OCI-M1 (cell line): ENCODE measurements at places on chromosomes 6 and 20.

- DNase-seq = no peak
These were observed 38.4 kb downstream of the WDR27 start for GRCh38 chr6:169663468-169663867.

DNA sequence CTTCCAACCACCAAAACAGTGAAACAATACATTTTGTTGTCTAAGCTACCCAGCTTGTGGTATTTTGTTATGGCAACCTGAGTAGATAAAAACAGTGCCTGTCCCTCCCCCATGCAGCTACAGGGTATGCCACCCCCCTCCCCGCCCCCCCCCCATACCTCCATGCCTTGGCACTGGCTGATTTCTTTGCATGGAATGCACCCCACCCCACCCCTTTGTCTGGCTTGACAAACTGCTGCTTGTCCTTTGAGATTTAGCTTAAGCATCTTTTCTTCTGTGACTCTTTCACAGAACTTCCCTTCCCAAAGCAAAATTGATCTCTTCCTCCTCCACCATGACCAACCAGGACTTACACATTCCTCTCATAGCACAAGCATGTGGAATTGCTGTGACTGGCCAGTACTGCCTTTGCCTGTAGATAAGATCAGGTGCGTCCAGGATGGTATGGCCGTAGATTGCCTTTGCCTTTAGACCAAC, 64.6 kb upstream of the ADGRF1 start:
- no peak for DNase-seq

DNA sequence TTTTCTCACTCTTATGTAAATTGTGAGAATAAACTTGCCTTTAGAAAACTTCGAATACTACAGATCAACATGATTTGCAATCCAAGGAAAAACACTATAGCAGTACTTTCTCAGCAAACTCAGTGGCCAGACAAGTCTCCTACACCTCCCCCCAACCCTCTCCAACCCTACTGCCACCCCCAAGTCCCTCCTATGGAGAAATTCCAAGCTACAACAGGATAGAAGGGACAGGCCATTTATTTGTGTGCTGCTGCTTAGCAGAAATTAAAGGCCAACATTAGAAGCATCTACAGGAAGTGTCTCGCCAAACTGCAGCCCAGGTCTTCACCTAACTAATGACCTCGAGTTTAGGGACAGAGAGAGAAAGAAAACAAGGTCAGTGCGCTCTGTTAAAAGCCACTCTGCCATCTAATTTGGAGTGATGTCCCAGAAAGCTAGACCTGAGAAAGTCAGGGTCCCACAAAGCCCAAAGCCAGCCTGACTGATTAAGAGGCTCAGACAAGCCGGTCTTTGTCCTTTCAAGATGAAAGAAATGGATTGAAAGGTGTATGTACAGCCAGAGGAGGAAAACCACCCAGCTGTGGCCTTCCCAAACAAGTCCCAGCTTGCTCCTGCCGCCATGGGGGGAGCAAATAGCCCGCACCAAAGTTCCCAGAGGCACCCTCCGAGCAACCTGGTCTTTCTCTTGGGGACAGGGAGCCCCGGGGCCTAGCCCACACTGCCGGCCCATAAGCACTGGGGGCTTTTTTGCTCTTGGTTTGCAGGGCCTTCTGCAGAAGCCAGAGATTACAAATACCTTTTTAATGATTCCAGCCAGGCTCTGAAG, 3.4 kb downstream of the BMP7 start:
- no peak for DNase-seq

DNA sequence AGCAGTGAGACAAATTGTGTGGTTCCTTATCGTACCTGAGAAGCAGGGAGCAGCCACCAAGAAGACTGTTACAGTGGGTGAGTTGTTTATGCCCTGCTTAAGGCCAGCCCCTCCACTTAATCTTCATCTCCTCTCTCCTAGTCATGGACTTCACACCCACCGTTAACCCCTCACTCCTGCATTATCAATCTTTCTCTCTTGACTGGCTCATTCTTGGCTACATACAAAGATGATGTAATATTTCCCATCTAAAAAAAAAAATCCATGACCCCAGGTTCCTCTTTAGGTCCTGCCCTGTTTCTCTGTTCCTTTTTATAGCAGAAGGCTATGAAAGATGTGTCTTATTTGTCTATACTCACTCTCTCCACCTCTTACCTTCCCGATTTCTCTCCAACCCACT, 72.4 kb downstream of the SHLD1 start:
- peak; percentile 90 for DNase-seq

GRCh38 chr6:54491431-54491830, 183.2 kb downstream of the TINAG start:
- no peak for DNase-seq

- no peak for DNase-seq
These were observed 87.7 kb downstream of the IYD start for GRCh38 chr6:150456466-150456865.

DNA sequence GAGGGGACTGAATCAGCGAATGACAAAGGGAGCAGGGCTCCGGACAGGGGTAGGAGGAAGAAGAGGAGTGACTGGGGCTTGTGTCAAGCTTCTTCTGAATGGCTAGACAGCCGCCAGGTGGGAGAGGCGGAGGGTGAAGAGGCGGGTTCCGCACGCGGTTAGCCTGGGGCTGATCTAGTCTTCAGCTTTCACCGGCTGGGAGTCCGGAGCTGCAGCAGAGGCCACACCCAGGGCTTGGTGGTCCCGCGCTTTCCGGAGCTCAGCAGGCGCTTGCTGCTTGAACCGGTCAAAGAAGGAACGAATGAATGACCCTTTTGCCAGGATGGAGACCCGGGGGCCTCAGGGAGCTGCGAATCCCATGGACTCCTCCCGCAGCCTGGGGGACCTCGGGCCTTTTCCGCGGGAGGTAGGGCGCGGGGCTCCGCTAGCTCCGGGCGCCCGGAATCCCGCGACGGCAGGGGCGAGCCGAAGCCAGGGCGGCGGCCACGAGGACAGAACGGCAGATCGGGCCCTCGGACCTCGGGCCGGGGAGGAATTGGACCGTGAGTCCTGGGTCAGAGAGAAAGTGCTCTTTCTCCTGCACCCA, at the start of gene C6orf141:
C6orf141 (plus strand) TSS at position 177 of the 586 bp plus-strand sequence; CDS start at position 302, 125 bp downstream.
- DNase-seq = no peak

GRCh38 chr6:44645276-44645675, 257.8 kb downstream of the CDC5L start:
- DNase-seq = peak; percentile 52

DNA sequence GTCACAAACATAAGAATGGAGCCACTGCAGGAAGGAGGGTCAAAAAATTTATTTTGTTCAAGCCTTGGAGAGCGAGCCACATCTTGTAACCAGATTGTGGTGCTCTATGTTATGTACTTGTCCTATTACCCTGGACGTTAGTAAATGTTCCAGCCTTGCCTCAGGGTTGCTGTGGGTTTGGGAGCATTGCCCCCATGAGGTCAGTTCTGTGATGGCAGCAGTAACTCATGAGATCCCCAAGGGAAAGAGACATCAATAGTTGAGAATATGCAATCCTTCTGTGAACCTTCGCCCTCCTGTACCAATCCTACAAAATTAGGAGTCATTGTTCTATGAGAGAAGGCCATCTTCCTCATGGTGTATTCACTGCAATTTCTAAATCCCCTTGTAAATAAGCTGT, 16.4 kb upstream of the CFAP206 start:
- peak; percentile 80 for DNase-seq

GRCh38 chr20:711576-711975, 36.0 kb upstream of the SCRT2 start:
- DNase-seq = peak; percentile 15

- DNase-seq = no peak
These were observed 9.8 kb downstream of the RAET1G start for GRCh38 chr6:149913085-149913484.

DNA sequence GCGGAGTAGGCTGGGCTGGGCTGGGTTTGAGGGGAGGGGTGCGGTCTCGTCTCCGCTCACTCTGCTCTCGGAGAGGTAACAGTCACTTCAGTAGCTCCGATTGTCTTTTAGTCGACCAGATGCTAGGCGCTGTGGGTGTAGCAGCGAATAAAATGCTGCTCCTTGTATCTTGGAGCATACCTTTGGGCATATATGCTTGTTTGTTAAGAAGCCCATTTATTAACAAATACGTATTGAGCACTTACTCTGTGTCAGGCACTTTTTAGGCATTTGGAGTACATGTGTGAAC, 545 bp downstream of the ACTR5 start:
- DNase-seq = peak; percentile 55

- DNase-seq = no peak
These were observed 38.0 kb downstream of the CST8 start for GRCh38 chr20:23528867-23529431.

DNA sequence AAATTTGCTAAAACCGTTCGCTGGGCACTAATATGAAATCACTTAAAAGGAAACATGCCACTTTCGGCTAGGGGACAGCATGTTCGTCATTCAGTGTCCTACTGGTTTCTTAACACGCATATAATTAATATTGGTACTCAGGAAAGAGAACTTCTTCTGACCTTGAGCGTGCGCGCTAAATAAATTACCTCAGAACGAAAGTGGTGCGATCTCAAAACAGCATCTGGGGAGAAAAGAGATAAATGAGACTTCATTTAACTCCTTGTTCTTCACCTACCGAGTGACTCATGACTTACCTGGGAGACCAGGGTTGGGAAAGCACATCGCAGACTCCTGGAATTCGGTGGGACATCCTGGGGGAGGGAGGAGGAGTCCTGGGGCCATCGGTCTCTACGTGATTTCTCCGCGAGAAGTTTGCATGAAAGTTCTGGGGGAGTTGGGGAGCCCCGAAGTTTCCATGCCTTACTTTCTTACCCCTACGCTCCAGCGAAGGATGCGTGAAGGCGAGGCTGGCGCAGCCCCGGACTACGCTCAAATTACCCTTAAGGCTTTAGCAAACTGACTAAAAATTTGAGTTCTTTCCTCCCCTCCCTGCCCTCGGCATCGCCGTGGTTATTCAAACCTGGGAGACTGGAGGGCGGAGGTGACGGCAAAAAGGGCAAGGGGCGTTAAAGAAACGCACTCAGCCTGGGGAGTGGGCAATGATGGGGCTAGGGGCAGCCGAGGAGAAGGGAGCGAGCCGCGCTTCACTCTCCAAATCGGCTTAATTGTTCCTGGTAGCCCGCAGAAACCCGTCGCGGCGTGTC, 1.1 kb upstream of the BEND6 start:
- peak; percentile 26 for DNase-seq

DNA sequence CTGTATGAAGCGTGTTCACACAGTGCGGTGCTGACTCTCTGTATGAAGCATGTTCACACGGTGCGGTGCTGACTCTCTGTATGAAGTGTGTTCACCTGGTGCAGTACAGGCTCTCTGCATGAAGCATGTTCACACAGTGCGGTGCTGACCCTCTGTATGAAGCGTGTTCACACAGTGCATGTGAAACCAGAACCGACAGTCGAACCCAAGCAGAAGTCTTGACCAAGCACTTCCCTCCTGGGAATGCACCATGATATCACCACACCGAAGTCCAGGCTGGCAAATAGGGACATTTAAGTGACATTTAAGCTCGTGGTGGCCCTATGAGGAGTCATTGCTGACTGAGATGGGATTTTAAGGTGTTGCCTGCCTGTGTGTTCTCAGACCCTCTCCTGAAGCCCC, 11.3 kb upstream of the SERPINB1 start:
- no peak for DNase-seq

GRCh38 chr6:13409991-13410390, 77.4 kb downstream of the GFOD1 start:
- DNase-seq = no peak

DNA sequence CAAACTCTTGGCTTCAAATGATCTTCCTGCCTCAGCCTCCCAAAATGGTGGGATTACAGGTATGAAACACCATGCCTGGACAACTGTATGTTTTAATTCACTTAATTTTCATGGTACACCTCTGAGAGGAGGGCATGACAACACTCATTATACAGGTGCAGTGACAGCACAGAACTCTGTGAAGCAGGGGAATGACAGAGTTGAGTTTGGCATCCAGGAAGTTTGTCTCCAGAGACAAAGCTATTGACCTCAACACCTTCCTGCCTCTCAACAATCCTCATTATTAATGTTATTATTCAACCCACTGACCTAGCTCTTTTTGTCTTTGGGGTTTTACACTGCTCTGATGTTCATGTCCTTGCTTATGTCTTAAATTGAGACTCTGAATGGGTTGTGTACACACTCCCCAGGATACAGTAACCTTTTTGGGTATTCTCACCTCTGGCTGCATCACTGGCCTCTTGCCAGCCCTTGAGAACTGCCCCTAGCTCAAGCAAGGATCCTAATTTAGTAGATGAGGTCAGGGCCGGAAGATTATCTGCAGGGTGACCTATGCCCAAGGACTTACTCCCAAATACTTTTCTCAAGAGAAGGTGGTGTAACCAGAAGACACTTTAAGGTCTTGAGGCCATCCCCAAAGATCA, 13.0 kb upstream of the IER3 start:
- no peak for DNase-seq

DNA sequence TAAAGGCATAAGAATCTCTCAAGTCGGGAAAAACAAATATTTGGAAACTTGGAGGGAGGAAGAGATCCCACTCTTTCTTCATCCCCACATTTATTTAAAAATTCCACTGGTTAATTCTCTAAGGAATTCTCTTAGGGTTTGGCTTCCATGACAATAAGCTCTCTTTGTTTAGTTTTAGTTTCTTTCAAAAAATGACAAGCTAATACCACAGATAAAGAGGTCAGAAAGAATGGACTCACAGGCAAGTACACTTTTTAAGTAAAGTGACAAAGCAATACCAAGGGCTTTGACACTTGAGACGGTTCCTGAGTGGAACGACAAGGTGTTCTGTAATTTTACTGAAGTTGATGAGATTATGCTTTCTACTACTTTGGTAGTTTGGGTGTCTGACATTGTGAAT, 872.1 kb downstream of the PHF3 start:
- no peak for DNase-seq

DNA sequence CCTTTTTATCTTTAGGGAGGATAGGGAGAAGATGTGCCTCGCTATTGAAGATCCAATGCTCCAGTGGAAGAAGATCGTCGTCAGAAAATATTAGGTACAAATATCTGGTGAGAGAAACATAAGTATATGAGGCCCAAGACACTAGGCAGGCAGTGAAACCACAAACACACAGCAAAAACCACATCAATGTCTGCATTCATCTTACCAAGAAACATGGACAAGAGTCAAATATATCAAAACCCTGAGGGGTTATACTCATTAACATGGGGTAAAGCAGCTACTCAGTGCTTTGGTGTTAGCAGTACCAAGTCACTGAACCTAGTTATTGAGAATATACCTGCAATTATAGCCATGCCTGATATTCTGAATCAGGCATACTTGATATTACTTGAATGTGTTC, 101.4 kb upstream of the FAM184A start:
- peak; percentile 21 for DNase-seq

- no peak for DNase-seq
These were observed 394.5 kb downstream of the PTPRT start for GRCh38 chr20:42795111-42795695.
